Panc1 (cell line): ENCODE measurements at places on chromosomes 5 and 9. TPM values are rescaled to one million over a fixed set of nuclear protein-coding genes. Genes with fewer than 3 reads are reported as not detected.

SPINK13 gene
- total RNA-seq = not detected

LCN12 gene
- 2.5 TPM for total RNA-seq

PAIP2 gene
- total RNA-seq = 79.4 TPM

ENTREP1 gene
- total RNA-seq = 0.13 TPM

CLK4 gene
- 23.4 TPM for total RNA-seq

FBXL7 gene
- not detected for total RNA-seq

NEURL1B gene
- 5.3 TPM for total RNA-seq

DAB2IP gene
- total RNA-seq = 18.4 TPM

TTC23L gene
- not detected for total RNA-seq

UGT3A2 gene
- total RNA-seq = 0.10 TPM

FCN2 gene
- total RNA-seq = not detected

NPR3 gene
- 0.10 TPM for total RNA-seq

TNC gene
- 5.7 TPM for total RNA-seq

ROPN1L gene
- 3.0 TPM for total RNA-seq

CDC37L1 gene
- total RNA-seq = 3.0 TPM

TMC1 gene
- total RNA-seq = 0.36 TPM

ORM2 gene
- total RNA-seq = 0.77 TPM
